ENCODE measurements at places on chromosomes 4 and X.

DNA sequence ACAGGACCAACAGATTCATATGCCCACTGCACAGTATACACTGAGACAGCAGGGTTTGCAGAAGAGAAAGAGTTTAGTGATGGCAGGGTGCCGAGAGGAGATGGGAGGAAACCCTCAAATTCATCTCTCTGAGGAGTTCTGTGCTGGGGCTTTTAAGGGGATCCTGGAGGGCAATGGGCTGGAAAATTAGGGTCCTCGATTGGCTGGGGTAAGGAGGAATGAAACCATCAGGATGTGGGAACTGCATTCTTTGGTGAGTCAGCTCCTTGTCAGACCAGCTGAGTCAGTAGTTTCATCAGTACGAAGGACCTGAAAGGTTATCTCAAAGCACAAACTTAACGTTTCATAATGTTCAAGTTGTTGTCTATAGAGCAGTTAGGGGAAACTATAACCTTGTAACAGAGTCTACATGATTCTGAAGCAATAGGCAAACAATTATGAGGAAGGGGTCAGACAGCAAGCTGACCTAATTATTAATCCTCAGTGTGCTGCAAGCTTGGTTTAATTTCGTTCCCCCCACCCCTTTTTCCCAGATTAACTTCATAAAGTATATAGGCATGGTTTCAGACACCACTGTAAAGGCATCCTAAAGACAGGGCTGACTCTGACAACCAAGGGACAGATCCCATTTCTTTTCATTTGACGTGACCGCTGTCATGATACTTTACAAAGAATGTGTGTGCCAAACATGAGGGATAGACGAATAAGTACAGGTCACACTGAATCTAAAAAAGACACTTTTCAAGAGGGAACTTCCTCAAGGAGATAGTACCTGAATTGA lies 1.5 kb upstream of the MSMO1 start:
- no peak for DNase-seq

- DNase-seq: no peak
Observed at GRCh38 chr4:40954088-40954668, 204.4 kb downstream of the NSUN7 start.

GRCh38 chrX:4588056-4588455 lies 874.6 kb upstream of the PRKX start:
- no peak for DNase-seq

GRCh38 chr4:123866796-123867195 lies 470.2 kb downstream of the SPRY1 start:
- DNase-seq: no peak

- no peak for DNase-seq
Observed at GRCh38 chr4:101282076-101282844, 65.1 kb downstream of the PPP3CA start.

- no peak for DNase-seq
Observed at GRCh38 chrX:13418126-13419097, 98.6 kb upstream of the ATXN3L start.
